Left forelimb (tissue), 1 donor: ENCODE measurements at places on chromosomes 5 and 9.

DNA sequence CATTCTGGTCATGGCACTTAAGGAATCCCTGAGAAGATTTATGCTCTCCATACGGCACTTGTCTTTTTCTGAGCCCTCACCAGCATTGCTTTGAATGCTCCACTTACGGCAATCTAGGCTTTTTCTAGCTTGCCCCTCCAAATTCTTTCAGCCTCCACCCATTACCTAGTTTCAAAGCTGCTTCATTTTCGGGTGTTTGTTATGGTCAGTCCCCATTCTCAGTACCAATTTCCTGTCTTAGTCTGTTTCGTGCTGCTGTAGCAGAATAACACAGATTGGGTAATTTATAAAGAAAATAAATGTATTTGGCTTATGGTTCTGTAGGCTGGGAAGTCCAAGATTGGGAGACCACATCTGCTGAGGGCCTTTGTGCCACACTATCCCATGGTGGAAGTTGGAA lies 42.0 kb downstream of the ARHGEF28 start:
- no peak for DNase-seq

DNA sequence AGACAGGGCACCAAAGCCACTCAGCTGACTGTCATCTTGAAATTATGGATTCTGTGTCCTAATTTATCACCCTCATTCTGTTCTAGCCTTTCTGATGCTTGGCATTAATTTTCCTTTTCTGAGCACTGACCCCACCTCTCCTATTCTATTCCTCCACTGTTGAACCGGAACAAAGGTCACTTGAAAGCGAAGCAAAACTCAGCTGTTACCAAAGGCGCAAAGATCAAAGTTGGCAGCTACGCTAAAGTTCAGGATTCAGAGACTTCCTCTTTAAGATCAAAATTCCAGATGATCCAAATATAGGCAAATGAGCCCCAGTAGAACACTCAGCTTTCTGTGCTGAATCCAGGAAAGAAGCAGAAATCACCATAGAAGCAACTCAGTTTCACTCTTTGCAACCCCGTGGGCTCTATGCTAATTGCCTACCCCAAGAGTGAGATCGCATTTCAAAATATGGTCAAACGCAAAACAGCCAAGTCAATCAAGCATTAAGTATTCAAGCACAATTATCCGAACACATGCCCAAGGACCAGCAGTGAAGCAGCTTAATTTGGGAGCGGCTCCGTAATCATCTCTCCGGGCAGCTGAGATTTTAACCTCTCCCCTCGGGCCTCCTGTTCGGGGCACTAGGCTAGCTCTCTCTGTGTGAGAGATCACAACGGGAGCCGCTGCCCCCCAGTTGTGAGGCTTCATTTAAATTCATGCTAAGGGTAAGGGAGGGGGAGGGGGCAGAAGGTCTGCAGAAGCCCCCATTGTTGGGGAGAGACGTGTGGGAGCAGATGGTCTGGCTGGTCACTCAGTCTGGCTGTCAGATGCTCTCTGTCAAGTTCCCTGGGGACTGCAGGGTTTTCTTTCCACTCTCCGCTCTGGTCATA lies 288.6 kb downstream of the ELAVL2 start:
- no peak for DNase-seq

GRCh38 chr9:79735023-79735779 lies 163.4 kb downstream of the TLE4 start:
- no peak for DNase-seq

- DNase-seq, result no peak
Measured at GRCh38 chr9:16715404-16715803, 155.1 kb downstream of the BNC2 start.

- DNase-seq, result no peak
Measured at GRCh38 chr9:31390403-31391025, 993.9 kb upstream of the ACO1 start.

DNA sequence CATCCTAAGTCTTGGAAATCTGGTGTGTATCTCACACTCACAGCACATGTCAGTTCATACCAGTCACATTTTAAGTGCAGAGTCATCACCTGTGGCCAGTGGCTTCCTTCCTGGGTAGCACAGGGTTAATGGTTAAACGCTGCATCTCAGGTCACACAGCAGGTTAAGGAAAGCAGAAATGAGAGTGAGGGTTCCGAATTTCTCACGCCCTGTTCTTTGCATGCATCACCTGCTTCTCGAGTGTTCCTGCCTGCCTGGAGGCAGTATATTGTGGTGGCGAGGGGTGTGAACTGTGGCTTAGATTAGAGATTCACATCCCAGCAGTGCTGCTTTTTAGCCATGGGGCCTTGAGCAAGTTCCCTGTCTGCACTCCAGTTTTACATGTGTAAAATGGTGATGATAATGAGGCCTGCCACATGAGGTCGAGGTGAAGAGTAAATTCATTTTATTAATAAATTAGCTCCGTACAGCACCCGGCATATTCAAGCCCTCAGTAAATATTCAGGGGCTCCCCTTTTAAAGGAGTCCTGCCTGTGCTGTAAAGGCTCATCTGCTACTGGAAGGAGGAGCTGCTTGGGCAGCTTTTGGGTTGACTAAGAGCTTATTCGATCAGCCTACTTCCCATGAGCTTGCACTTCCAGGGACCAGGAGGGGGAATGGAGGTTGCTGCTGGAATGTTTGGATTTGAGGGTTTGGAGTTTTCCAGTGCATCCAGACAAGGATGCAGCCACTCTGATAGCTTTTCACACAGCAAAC lies 61.1 kb upstream of the SAP30L start:
- DNase-seq, result no peak

GRCh38 chr5:172828911-172829431 lies 5.1 kb upstream of the ERGIC1 start:
- no peak for DNase-seq

- DNase-seq, result peak; percentile 30
Measured at GRCh38 chr5:2906302-2907090, 155.0 kb upstream of the IRX2 start.

GRCh38 chr9:86580688-86581087 lies 226.5 kb upstream of the TUT7 start:
- no peak for DNase-seq

GRCh38 chr5:32443145-32443540 lies 1.4 kb downstream of the ZFR start:
- no peak for DNase-seq

- no peak for DNase-seq
Measured at GRCh38 chr5:143790457-143791112, 21.4 kb upstream of the HMHB1 start.

DNA sequence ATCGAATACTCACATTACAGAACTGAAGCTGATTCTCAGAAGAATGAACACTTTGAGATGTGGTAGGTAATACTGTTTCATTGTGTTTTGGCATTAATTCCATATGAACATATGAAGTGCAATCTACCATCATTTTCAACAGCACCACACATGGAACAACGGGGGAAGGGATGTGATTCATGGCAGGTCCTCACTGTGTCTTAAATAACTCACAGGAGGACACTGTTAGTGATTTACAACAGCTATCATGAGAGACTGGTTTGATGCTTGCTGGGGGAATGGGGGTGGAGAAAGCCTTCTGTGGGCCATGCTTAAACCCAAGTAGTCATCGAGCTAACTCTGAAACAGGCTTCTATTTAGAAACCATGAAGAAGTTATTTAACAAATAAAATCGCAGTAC lies 232.9 kb downstream of the SPOCK1 start:
- DNase-seq, result no peak

DNA sequence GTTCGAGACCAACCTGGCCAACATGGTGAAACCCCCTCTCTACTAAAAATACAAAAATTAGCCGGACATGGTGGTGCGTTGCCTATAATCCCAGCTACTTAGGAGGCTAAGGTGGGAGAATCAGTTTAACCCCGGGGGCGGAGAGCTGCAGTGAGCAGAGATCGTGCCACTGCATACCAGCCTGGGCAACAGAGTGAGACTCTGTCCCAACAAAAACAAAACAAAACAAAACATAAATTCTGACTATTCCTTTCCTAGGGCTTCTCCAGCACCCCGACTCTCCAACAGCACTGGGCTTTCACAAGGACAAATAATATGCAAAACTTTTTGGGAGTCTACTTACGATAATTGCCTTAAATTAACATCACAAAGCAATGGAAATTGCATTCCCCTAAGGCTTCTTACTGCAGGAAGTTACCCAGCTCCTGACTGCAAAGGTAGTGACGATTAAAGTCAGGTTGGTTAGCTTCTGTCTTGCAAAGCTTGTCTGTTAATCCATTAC lies 15.9 kb upstream of the CDKN2AIPNL start:
- DNase-seq, result no peak

DNA sequence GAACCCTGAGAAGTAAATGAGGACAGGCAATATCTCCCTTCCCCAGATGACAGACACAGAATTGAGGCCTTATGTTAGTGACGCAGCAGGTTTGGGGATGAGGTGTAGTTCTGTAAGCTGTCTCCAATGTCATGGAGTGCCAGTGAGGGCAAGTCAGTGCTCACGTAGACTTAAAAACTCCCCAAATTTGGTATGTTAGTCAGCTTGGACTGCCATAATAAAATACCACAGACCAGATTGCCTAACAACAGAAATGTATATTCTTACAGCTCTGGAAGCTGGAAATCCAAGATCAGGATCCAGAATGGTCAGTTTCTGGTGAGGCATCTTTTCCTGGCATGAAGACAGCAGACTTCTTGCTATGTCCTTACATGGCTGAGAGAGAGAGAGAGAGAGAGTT lies 14.9 kb downstream of the FOXI1 start:
- no peak for DNase-seq

- no peak for DNase-seq
Measured at GRCh38 chr9:7578951-7579350, 220.6 kb downstream of the DMAC1 start.

DNA sequence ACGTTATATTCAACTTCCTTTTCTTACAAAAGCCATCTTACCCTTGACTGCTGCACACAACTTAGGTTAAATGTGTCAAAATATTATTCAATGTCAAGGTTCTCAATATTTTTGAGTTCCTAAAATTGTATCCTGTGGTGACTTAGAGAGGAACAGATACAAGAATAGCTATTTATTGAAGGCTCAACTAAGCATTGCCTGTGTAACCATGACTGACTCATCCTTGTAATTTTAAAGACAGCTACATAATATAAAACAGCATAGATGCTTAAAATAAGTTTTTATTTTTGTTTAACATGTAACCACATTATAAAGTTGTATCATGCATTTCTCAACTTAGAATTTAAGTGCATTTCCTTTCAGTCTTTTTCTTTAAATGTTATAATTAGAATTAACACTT lies 312.9 kb upstream of the RGMB start:
- DNase-seq, result no peak

- DNase-seq, result no peak
Measured at GRCh38 chr5:14281746-14282181, 138.6 kb downstream of the TRIO start.

DNA sequence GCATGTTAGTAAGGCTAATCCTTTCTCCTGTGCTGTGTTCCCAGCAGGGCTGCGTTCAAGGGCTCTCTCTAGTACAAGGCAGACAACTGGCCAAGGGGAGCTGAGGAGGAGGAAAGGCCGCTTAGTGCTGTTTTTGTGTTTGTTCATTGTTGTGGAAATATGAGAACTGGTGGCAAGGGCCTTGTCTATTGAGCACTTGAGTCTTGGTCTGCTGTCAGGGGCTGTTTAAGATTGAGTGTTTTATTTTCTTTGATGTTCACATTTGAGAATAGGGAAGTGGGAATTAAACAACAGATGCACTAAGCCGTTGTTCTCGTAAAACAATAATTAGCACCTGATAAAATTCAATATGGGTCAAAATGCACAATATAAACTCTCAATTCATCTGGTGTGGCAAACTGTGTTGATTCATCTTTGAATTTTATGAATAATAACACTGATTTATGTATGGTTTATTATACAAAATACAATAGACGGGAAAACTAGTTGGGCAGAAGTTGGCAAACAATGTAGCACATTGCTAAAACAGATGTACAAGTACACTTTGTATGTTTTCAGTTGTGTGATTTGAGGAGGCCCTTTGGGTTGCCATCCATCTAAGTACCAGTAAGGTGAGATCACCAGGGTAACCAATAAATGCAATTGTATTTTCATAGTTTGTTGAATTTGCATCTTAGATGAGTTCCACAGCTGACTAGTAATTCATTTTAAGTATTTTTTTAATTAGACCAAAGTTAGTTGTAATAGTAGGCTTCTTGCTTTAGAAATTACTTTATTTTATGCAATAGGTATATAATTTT lies 97.6 kb upstream of the GRHPR start:
- no peak for DNase-seq

DNA sequence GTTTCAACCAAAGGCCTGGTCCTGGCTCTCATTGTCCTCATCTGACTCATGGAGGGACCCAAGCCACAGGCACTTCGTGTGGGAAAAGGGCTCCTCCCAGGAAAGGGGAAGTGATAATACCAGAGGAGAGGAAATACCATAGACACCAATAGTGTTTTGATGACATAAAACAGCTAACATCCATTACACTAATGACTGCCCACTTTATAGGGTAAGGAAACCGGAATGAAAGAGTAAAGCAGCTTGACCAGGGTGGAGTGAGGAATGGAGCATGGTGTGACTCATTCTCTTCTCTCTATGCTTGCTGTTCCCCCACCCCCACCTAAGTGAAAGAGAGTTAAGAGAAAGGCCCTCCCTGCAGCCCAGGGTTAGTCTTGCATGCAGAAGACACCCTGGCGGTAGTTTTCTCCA lies 67.4 kb upstream of the HRH2 start:
- DNase-seq, result no peak

- no peak for DNase-seq
Measured at GRCh38 chr5:111461255-111461671, 51.1 kb downstream of the STARD4 start.

DNA sequence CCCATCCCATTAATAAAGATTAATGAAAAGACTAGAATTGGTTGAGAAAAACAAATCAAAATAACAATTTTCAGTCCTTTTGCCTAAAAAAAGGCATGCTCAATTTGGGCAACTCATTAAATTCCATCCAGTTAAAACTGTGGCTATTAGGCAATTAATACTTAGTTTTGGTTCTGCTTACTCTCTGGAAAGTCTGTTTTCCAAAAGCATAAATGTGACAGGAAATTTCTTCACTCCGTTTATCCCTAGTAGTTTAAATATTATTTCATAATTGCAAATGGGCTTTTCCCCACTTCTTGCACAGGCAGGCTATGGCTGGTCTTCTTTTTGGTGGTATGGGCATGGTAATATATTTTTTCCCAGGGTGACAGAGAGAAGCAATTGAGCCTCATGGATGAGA lies 373.3 kb upstream of the KLF4 start:
- no peak for DNase-seq

- no peak for DNase-seq
Measured at GRCh38 chr9:119697996-119698395, 328.8 kb upstream of the BRINP1 start.

- no peak for DNase-seq
Measured at GRCh38 chr9:105290418-105290817, 46.0 kb downstream of the SLC44A1 start.

DNA sequence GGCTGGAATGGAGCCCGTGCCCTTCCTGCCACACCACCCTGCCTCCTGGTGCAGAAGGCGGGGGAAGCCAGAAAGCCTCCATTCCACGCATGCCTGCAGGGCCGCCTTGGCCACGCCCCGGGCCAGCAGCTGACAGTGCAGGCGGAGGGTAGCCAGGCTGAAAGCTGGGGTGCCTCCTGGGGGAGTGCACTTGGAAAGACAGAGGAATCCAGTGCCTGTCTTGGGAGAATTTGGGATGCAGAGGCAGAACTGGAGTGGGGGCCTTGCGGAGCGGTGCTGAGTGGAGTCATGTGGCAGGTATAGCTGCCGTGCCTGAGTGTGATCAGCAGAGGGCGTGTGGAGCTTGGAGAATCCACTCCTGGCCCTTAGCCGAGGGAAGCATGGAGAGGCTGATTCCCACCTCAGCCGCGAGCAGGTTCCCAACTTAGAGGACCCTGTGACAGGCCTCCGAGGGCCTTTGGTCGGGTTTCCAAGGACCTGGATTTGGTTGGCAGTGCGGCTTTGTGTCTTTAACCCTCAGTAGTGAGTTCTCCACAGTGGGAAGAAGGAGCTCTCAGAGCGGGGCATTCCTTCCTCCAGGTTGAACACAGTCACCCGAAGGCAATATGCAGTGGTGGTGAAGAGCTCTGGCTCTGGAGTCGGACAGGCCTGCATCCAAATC lies 9.1 kb upstream of the URM1 start:
- peak; percentile 88 for DNase-seq
